Activated CD8-positive, alpha-beta T cell treated with anti-CD3 and anti-CD28 coated beads for 36 hours (primary cell): ENCODE measurements at places on chromosomes 12 and 14. TPM values are rescaled to one million over a fixed set of nuclear protein-coding genes. Genes with fewer than 3 reads are reported as not detected.

- DNase-seq, result no peak
These were observed 15.5 kb downstream of the CNIH1 start for GRCh38 chr14:54425537-54426274.

GRCh38 chr14:101761881-101762529 is 496 bp downstream of the PPP2R5C start:
- DNase-seq, result peak; percentile 66

SELPLG gene
- 22.1 TPM for total RNA-seq

DNA sequence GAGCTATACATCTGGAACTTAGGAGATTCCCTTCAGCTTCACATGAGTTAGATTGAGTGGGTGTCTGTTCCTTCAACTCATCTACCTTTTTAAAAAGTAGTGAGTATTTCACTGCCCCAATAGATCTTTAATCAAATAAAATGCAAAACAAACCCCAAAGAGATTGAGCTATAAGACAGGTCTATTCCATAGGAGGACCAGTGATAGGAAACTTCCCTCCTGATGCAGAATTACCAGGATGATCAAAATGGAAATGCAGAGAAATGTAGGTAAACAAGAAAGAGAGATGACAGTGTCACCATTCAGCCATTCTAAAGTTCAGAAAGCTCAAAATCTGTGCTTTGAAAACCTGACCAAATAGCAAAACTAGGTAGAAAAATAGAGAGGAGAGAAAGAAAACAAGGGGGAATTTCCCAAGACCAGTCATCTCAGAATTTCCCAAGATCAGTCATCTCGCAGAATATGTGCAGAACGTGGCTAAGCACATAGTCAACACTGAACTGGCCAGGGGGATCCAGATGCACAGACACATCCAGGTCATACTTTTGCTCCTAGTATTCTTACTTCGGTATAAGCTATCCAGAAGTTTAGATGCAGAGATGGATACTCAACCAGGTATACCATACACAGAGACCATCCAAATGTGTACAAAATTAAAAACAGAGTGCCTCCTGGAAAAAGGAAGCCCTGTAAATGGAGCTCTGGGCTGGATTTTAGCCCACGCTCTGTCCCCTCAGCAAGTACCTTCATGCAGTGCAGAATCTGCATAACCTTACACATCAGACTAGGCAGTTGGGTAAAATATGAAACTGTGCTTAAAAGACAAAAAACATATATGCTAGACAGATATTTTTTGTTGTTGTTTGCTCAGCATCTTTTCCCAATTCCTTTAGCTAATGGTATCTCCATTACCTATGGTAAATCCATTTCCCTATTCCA is 27.4 kb downstream of the SLC41A2 start:
- DNase-seq, result peak; percentile 67

- DNase-seq, result no peak
These were observed 100.2 kb downstream of the B4GALNT3 start for GRCh38 chr12:559906-560455.

GRCh38 chr12:80712866-80713265 is 3.8 kb upstream of the MYF5 start:
- no peak for DNase-seq

DNA sequence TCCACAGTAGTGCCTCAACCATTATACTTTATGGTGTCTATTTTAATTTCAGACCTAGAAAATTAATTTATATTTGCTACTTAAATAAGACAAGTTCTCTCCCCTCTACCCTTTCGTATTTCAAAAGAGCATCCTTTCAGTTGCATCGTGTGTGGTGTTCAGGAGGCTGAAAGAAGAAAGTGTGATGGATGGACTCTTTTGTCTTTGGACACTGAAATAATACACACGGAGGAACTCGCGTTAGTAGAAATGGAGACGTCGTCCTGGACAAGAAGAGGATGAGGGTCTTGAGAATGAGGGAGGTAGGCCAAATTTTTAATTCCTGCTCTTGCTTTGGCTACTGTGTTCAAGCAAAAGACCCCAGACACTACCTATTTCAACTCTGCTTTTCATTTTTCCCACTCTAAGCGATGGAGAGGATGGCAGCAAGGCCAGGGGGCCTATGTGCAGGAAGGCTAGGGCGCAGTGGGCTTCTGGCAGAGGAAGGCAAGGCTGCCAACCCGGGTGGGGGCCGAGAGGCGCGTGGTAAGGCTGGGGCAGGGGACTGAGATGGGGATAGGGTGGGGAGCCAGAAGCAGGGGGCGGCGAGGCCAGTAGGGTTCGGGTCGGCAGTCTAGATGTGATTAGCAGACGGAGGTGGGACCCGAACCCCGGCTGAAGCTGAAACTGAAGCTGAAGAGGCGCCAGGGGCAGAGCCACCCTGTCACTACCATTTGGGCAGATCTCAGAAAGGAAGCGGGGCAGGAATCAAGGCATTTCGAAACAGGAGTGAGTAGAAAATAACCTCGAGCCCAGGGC is 722 bp downstream of the TMED8 start:
- peak; percentile 58 for DNase-seq

SDR9C7 gene
- total RNA-seq, result not detected

GRCh38 chr12:9065607-9065856 is 50.2 kb downstream of the A2M start:
- DNase-seq, result no peak

VRK1 gene
- total RNA-seq, result 80.8 TPM

GRCh38 chr12:43004908-43005307 is 415.4 kb upstream of the PRICKLE1 start:
- no peak for DNase-seq

HRK gene
- total RNA-seq, result not detected

GRCh38 chr12:9980126-9980525 is 8.9 kb downstream of the CLEC12A start:
- no peak for DNase-seq

SIX6 gene
- total RNA-seq, result not detected

- DNase-seq, result peak; percentile 32
These were observed 5.4 kb downstream of the TXNRD1 start for GRCh38 chr12:104220931-104221330.

DNA sequence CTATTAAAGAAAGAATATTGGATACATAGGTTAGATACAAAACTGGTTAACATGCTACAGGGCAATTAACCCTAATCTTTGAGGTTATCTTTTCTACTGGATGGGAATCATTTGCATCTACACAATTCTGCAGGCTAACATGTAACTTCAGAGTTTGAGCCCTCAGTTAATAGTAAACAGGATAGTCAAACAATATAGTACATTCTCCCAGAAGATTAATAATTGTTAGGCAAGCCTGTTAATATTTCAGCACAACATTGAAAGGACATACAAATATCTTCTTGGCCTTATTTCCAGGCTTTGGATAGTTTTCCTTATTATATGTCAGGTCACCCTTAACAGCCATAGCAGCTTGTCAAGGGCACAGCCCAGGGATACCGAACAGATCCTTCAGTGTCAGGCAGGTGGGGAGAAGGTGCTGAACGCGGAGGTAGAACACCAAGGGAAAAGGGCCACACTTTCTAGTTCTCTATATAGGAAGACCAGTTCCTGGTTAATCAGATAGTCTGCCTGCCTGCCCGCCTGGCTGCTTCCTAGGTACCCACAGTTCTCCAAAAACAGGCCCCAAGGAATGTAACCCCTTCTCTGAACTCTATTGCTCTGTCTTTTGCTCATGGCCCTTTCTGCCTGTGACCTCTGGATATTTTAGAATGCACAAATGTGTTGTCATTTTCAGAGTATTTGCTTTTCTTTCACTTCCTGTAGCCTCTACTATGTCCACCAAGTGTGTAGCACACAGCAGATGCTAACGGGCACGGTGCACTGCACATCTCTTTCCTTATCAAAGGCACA is 256.0 kb downstream of the PCNX1 start:
- DNase-seq, result no peak

- DNase-seq, result no peak
These were observed 5.5 kb downstream of the ASIC1 start for GRCh38 chr12:50062728-50063460.

SMOC1 gene
- total RNA-seq, result not detected

DNA sequence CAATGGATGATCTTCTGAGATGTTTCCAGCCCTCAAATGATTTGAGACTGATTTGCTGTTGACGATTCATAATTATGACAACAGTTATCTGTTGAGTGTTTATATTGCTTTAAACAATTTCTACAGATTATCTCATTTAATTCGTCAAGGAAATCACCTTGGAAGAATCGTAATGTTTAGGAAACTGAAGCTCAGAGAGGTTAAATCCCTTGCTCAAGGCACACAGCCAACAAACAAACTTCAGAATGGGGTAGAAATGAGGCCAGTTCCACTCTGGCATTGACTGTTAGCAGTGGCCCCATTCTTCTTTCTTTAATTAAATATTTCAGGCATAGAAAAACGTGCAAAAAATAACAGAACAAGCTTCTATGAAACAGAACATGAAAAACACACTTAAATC is 4.0 kb upstream of the WSCD2 start:
- no peak for DNase-seq

GRCh38 chr12:124842073-124842749 is 21.5 kb downstream of the SCARB1 start:
- DNase-seq, result no peak

EIF2S1 gene
- total RNA-seq, result 219 TPM

SLC10A1 gene
- total RNA-seq, result not detected

TSPAN19 gene
- not detected for total RNA-seq

GRCh38 chr12:68450947-68451260 is 118.7 kb upstream of the MDM1 start:
- peak; percentile 52 for DNase-seq

- no peak for DNase-seq
These were observed 200.8 kb downstream of the DUSP6 start for GRCh38 chr12:89151536-89151935.

DNA sequence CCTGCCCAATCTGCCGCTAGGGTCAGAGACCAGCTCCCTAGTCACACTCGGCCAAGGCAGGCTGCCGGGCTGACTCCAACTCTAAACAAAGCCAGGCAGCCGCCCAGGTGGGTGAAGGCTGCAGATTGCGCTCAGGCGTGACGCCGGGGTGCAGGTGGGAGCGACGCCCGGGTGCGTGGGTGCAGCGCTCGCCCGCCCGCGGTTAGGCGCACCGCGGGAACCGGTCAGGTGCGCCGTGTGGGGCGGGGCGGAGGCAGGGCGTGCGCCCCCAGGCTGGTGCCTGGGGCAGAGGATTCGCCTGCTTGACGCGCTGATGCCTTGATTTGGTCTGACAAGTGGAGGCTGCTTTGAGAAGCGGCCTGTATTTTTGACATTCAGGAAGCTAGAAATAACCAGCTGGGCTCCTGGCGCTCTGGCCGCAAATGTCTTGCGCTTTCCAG is 126.7 kb upstream of the HIF1A start:
- DNase-seq, result peak; percentile 72

DNA sequence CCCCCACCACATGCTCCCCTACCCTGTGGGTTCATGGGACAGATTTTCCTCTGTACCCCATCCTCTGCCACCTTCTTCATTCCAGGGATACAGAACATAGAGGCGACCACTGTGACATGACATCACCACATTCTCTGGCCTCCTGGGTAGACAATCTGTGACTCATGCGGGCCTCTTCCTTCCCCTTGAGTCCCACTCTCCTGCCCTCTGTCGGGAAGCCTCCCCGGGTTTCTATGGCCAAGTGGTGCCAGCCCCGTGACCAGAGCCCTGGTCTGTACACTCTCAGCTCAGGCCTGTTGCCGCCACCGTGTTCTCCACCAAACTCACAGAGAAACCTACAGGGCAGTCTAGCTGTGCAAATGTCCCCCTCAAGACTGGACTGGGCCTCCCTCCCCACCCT is 8.0 kb downstream of the CLMN start:
- no peak for DNase-seq

- DNase-seq, result no peak
These were observed 309.2 kb upstream of the TBX3 start for GRCh38 chr12:114993165-114993564.

GRCh38 chr12:51028813-51029150 is 2.6 kb upstream of the SLC11A2 start:
- DNase-seq, result no peak

PRKD1 gene
- not detected for total RNA-seq

- no peak for DNase-seq
These were observed 5.9 kb downstream of the PSEN1 start for GRCh38 chr14:73142216-73142615.

RASAL1 gene
- 12.4 TPM for total RNA-seq

DNA sequence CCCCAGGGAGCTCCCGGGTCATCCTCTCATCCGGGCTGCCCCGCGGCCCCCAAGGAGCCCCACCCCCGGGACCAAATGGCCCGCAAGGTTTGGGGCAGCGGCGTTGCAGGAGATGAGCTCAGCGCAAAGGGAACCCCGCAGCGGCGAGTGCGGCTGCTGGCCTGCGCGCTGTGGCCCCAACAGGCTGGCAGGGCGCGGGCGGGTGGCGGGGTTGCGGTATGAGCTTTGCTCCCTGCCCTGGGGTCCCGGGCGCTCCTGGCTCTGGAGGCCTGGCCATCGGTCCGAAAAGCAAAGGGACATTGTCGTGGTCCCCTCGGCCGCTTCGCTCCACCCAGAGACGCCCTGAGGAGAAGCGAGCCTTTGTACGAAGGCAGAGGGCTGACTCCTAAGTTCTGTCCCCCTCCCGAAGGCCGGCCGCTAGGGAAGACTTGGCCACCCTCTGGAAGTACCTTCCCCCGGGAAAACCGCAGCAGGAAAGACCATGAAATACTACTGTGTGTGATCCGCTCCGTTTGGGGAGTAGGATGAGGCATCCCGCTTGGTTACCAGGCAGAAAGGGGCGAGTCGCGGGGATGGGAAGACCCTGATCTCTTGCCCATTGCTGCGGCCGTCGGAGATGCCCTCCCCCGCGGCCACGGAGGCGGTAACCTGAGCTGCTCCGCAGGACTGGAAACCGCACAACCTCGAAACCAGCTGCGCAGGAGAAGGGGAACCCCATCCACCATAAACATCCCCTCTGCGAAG is 620 bp upstream of the NID2 start:
- DNase-seq, result peak; percentile 36

- DNase-seq, result no peak
These were observed 9.3 kb downstream of the EVL start for GRCh38 chr14:100074431-100075100.

GRCh38 chr12:89160716-89161123 is 191.6 kb downstream of the DUSP6 start:
- peak; percentile 56 for DNase-seq

GRCh38 chr12:81963636-81964035 is 204.5 kb upstream of the PPFIA2 start:
- DNase-seq, result no peak

- peak; percentile 60 for DNase-seq
These were observed 15.4 kb upstream of the BCL11B start for GRCh38 chr14:99287269-99287942.

CARMIL3 gene
- 0.83 TPM for total RNA-seq

HOXC12 gene
- not detected for total RNA-seq

- no peak for DNase-seq
These were observed 2.4 kb downstream of the C12orf75 start for GRCh38 chr12:105332925-105333324.

ANO2 gene
- total RNA-seq, result not detected
